ENCODE measurements at places on chromosomes 5 and 9.

DNA sequence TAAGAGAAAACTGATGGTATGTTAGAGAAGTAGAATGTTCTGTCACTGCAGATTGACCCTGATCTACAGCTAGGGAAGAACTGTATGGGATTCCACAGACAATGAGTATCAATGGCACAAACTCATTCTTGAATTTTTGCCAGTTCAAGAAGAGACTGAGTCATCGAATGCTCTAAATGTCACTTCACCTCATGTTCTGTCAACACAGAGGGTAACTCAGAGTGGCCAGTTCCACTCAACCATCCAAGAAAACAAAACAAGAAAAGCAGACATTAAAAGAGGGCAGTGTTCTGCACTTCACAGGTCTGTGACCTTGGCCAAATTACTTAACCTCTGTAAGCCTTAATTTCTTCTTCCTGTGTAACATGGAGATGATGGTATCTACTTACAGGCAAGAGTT is 132.2 kb upstream of the HMHB1 start:
- DNase-seq: no peak

GRCh38 chr5:14767735-14768507 is 103.4 kb downstream of the OTULIN start:
- DNase-seq: no peak

- DNase-seq: no peak
Measured at GRCh38 chr5:6745706-6746222, 32.5 kb downstream of the TENT4A start.

DNA sequence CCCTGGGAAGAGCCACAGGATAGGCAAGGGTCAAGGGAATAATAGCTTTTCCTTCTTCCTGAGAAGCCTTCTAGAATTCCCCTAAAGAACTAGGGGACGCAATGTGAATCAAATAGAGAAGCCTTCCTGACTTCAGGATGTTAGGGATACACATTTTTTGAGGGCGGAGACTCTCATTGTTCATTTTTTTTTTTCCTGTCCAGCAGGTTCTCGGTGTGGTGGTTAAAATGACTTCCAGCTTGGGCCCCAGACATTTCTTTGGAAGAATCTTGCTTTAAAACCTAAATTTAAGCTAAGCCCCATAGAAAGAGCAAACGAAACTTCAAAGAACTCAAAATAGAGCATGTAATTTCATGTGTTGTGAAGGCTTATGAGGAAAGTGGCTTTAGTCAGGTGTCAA is 80.8 kb downstream of the IQGAP2 start:
- no peak for DNase-seq

DNA sequence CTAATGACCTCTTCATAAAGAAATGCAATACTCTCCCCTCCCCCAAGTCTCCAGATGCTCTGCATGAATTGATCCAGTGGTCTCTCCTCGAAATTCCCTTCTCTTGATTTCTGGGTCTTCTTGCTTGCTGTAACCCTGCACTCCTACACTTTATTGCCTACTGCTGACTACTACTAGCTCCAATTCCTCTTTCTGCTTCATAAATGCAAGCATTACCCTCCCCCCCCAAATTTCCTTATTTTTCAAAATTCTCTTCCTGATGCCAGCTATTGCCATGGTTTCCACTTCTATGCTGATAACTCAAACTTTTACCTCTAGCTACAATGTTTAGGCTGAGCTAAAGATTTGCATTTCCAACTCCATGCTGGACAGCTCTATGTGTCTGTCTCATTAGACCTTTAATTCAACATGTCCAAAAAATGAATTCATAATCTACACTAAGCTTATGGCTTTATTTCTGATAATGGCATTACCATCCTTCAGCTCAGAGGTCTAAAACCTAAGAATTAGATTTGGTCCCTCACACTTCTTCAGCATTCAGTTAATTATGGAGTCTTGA is 1.4 kb downstream of the ZBTB26 start:
- no peak for DNase-seq

DNA sequence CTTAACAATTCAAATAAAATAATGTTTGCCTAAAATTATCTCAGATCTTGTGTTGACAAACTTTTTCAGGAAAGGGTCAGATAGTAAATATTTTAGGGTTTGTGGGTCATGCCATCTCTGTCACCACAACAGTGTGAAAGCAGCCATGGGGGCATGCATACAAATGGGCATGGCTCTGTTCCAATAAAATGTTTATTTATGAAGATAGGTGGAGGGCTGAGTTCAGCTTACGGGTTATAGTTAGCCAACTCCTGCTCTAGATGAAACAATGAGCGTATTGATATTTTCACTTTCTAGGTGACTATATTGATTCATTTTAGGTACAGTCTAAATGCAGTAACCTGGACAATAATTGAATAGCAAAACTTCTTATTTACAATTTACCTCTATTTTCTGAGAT is 533.8 kb upstream of the CLINT1 start:
- DNase-seq: no peak

GRCh38 chr9:16028548-16028947 is 475.7 kb downstream of the CCDC171 start:
- no peak for DNase-seq

DNA sequence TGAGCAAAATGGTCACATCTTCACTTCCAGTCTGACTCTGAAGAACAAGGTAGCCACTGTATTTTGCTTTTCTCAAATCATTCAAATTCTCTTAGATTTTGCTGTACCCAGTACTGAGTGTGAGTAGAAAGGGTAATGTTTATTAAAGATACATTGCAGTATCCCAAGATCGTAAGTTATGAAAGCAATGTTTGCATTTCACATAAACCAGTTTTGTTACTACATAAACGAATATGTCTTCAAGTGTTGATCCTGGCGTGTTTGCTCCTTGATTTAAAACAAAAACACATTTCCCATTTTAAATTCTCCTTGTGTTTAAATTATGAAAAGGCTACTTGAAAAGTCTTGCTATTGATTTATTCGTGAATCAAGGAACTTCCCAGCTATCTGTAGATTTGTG is 22.0 kb downstream of the SNX30 start:
- no peak for DNase-seq

- DNase-seq: no peak
Measured at GRCh38 chr9:14347406-14348122, 33.6 kb upstream of the NFIB start.

DNA sequence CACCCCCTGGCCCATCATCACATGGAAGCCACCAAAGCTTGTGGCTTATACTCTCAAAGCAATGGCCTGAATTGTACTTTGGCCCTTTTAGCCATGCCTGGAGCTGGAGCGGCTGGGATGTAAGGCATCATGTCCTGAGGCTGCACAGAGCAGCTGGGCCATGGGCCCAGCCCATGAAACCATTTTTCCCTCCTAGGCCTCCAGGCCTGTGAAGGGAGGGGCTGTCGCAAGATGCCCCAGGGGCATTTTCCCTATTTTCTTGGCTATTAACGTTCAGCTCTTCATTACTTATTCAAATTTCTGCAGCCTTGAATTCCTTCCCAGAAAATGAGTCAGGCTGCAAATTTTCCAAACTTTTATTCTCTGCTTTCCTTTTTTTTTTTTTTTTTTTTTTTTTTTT is 27.7 kb downstream of the FST start:
- DNase-seq: no peak

GRCh38 chr5:88675168-88675707 is 207.7 kb downstream of the MEF2C start:
- no peak for DNase-seq

- no peak for DNase-seq
Measured at GRCh38 chr5:92580814-92581213, 1000.2 kb downstream of the NR2F1-AS1 start.

- DNase-seq: no peak
Measured at GRCh38 chr9:134575103-134575900, 66.3 kb upstream of the COL5A1 start.

- no peak for DNase-seq
Measured at GRCh38 chr9:121340676-121341392, 29.2 kb downstream of the STOM start.

DNA sequence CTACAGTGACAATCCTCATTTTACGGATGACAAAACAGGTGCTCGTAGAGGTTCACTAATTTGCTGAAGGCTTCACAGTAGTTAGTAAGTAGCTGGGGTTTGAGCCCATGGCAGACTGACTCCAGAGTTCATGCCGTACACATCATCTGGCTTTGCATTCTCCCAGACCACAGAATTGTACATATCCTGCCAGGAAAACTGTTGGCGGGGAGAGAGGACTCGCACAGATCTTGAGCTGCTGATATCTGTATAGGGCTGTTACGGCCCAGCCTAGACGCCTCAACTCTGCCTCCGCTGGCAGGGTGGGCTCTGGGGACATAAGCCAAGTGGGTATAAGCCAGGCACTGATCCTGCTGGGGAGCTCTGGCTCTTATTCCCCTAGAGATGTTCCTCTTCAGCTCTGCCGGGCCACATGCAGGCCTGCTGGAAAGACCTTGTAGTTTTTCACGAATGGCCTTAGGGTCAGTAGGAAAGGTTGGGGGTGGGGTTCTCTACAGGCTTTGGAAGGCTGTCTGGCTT is 16.3 kb downstream of the LARP1 start:
- DNase-seq: no peak

DNA sequence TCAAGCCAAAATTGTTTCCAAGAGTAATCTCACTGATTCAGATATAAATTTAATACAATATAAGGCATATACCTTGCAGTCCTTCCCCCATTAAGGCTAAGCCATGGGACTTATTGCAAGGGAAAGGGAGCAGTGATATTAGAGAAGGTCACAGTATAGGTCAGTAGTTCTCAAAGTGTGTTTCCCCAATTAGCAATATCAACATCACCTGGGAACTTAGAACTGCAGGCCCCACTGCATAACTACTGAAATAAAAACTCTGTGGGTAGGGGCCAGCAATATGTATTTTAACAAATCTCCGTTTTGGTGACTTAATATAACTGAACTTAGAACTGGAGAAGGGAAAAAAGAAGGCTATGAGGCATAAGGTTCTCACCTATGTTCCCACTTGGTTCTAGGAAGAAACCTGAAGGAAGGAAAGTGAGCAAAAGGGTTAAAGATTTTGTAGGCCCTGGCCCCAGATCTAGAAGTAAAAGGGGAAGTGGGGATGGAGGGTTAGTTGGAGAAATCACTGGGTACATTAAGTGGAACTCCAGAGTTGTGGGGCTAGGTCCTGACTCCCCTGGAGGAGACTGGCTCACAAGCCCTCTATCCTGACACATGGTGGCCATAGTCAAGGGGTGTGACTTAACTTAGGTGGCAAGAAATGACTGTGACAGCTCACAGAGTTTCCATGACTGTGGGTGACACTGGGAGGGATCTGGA is 40.7 kb downstream of the WDR36 start:
- DNase-seq: peak; percentile 9

- DNase-seq: no peak
Measured at GRCh38 chr5:76870046-76870445, 20.2 kb downstream of the S100Z start.

DNA sequence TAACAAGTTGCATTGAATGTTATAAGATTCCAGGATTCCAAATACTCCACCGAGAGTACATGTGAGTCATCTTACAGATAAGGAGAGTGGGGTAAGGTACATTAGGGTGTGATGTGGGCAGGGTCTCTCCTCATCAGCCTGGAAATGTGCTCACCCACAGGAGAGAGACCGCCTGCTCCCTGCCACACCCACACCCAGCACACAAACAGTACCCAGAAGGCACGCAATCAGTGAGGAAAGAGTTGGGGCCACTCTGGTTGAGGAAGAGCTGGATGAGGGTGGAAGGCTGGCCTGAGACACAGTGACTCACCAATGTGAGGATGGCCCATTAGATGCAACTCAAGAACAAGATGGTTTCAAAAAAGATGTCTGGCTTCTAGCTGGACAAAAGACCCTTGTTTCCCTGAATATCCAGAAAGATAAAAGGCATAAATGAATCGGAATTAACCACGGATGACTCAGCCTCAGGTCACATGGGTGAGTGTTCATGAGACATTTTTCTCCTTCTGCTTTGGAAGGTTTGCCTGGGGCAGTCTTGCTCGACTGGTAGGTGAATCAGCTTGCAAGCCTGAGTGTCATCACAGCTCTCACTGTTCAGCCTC is 51.1 kb upstream of the LHFPL2 start:
- DNase-seq: no peak

DNA sequence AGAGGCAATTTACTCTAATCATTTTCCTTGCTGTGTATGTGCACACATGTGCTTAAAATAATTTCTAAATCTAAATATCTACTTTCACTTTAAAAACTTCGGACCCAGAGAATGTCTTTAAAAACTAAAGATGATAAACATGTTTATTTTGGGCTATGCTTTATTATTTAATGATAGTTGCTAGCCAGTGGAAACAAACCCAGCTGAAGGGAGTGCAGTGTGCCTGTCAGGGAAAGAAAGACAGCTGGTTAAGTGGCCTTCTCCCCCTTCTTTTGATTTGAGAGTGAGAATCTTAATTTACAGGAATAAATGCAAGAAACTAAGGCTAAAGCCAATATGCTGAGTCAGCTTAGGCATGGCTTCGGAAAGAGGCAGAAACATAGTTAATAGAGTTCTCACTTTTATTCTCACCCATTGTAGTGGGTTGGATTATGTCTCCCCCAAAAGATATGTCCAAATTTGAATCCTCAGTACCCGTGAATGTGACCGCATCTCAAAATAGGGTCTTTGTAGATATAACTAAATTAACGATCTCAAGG is 111.4 kb downstream of the DCP2 start:
- DNase-seq: no peak

- DNase-seq: no peak
Measured at GRCh38 chr5:154260224-154260927, 69.8 kb downstream of the GALNT10 start.
